AG09309 (cell line): ENCODE measurements at places on chromosomes 2 and 18.

- DNase-seq = peak; percentile 63
Observed at GRCh38 chr18:55319459-55320193, 268.4 kb downstream of the TCF4 start.

- no peak for DNase-seq
Observed at GRCh38 chr2:86039963-86040655, 65.6 kb downstream of the POLR1A start.

- no peak for DNase-seq
Observed at GRCh38 chr2:227260041-227260440, 65.0 kb upstream of the MFF start.

GRCh38 chr2:59150217-59150849, 909.2 kb upstream of the FANCL start:
- DNase-seq = no peak

- DNase-seq = no peak
Observed at GRCh38 chr2:37622450-37623100, 48.9 kb downstream of the CDC42EP3 start.

- peak; percentile 83 for DNase-seq
Observed at GRCh38 chr2:238287737-238288649, at the start of gene PER2. TSS of gene PER2 (minus strand) at chr2:238288610. CDS start at chr2:238277936, 10,674 bp downstream.

- no peak for DNase-seq
Observed at GRCh38 chr2:120526047-120526562, 180.2 kb downstream of the INHBB start.

- DNase-seq = peak; percentile 67
Observed at GRCh38 chr18:36711813-36712444, 116.9 kb downstream of the TPGS2 start.

DNA sequence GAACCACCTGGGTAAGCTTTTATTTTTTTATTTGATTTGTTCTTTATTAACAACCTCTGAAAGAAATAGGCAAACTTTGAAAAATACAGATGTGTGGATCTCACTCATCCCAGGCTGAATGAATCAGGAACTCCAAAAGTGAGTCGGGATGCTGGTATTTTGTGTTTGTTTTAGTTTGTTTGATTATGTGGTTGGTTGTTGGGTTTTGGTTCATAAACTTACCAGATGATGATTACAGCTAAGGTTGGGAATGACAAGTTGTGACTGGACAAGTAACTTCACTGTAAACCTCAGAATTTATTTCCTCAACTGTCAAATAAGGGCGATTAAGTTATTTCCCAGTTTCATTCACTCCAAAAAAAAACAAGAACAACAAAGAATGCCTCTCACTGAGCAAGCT, 80.5 kb upstream of the KIF5C start:
- peak; percentile 24 for DNase-seq

- DNase-seq = peak; percentile 29
Observed at GRCh38 chr2:134224005-134224404, 29.9 kb upstream of the MGAT5 start.

DNA sequence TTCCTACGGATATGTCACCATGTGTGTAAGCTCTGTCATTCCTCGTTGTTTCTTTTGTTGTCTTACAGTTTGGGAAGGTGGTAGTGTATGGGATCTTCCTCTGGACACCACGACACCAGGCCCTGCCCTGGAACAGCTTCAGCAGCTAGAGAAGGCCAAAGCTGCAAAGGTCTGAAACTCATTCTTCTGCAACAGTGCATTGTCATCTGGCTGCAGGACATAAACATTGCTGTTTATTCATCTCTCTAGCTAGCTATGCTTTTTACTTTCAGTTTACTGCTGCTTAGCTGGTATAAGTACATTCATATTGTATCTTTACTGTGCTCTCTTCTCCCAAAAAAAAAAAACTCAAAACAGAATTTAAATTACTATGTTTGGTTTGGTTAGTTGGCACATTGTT, 39.2 kb upstream of the KCNJ13 start:
- no peak for DNase-seq

- peak; percentile 66 for DNase-seq
Observed at GRCh38 chr2:29130295-29130694, 15.1 kb downstream of the CLIP4 start.

- DNase-seq = no peak
Observed at GRCh38 chr2:185645529-185645928, 93.1 kb upstream of the FSIP2 start.

DNA sequence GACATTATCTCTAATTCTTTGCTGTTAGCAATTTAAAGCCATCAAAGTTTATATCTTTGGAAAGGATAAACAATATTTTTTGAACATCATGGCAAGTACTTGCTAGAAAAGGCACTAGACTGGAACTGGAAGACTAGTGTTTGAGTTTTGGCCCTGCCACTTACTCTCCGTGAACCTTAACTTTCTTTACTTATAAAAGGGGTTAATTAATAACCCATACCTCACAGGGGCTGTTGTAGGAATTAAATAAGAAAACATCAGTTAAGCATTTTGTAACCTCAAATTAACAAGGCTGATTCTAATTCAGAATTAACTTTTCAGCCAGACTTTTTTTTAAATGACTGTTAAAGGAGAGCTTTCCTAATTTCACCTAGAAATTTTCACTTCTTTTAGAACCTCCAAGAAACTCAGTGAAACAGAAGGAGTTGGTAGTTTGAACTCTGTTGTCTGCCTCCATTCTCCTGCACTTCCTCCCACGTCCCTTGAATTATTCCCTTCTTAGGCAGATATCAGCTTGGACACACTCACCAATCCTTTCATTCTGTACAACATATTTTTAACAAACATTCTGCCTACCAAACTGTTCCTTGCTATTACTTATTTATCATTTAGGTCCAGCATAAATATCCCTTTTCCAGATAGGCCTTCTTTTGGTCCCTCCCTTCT, 79.5 kb downstream of the COX7A2L start:
- DNase-seq = no peak
